ENCODE measurements at places on chromosomes 2 and 18.
A peak's percentile ranks its signal among the peaks of the same experiment; 100 is the strongest.

- no peak for ATAC-seq
Measured at GRCh38 chr2:905091-905832, 45.4 kb upstream of the SNTG2 start.

DNA sequence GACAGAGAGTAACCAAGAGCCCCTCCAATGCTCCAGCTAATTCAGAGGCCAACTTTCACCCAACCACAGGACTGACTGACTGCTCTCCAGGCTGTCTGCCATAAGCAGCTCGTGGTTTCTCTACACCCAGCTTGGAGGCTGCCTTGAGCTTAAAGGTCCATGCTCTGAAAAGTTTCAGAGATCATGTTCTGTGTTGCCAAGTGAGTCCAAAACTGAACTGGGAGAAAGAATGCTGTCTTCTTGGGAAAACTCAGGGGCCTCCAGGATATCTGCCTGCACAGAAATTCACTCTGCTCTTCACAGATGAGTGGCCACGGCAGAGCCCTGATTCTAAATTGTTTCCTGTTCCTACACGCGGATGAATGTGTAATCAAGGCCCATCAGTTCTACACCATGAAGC is 51.1 kb downstream of the LPIN2 start:
- peak; percentile 43 for ATAC-seq

DNA sequence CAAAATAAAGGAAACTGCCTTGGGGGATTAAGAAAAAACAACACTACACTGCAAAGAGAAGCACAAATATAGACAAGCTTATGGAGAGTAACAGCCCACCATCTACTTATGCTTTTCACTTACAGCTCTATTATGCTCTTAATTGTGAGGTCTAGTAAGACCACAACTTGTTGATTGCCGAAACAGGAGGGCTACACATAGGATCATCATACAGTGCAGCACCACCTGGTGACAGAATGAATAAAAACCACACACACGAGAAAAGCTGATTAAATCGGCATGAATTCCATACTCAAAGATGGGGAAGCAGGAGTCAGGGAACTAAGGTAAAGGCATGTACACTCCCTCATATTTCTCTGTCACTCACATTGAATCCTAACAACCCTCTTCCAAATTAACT is 259.2 kb downstream of the IKZF2 start:
- ATAC-seq: no peak

DNA sequence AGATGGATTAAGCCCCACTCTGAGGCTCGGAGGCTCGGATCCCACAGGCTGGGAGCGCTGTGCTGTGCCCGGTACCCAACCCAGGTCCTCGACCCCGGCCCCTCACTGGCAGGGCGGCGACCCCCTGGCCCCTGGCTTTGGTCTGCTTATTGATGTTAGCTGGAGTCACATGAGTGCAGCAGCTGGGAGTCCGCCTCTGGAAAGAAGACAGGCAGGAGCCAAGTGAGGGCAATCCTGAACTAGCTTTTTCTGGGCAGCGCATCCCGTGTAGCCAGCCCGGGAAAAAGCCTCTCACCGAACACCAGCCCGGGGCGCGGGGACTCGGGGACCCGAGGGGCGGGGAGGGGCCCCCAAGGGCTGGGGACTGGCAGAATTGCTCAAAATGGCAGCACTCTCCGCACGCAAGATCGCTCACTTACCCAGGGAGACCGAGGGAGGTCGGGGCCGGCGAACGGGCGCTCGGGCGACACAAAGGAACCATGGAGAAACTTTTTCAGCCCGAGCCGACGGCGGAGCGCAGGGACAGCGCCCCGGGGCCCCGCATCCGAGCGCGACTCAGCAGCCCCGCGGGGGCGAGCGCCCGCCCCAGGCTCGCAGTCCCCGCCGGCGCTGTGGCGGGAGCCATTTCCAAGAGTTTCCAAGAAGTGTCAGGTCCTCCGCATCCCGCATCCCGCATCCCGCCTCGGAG is 567 bp downstream of the TMEM200C start:
- peak; percentile 2 for ATAC-seq

DNA sequence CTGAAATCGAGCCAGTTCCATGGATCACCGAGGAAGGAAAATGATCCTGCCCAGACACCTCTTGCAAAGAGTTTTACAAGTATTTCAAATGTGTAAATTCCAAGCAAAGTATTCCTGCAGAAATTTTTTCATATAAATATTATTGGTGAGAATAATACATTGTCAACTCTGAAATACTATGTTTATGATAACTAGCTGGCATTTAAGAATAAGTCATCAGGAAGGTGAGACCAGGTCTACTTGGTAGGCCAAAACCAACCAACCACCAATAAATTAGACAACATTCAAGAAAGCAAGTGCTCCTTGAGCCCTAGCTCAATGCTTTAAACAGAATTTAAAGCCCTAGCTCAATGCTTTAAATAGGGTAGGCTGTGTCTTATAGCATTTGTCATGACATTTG is 21.7 kb downstream of the SCN7A start:
- ATAC-seq: no peak

DNA sequence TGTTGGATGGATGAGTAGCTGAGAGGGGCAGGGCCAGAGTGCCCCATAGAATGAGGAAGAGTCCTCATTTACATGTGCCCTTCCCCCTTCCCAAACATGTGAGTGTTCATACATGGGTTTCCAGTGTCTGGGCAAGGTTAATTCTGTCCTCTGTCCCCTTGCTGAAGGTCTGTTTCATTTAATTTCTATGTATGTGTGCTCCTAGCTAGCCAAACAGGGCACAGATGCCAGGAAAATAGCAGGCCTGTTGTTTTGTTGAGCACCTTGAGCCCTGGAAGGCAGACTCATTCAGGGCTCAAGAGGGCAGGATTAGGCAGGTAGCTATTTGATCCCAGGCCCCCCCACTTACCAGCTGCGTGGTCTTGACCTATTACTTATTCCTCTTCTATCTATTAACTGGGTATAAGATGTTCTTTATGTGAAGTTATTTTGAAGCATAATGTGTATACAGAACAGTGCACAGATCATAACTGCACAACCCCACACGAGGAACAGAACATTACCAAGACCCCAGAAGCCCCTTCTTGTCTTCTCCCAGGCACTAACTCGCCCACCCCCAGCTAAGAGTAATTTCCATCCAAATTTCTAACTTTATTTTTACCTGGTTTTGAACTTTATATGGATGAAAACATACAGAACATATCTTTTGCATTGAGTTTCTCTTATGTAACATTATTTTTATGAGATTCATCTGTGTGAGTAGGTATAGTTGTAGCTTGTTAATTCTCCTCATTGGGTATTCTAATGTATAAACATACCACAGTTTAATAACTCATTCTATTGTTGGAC is 164.3 kb downstream of the RPIA start:
- ATAC-seq: peak; percentile 81

DNA sequence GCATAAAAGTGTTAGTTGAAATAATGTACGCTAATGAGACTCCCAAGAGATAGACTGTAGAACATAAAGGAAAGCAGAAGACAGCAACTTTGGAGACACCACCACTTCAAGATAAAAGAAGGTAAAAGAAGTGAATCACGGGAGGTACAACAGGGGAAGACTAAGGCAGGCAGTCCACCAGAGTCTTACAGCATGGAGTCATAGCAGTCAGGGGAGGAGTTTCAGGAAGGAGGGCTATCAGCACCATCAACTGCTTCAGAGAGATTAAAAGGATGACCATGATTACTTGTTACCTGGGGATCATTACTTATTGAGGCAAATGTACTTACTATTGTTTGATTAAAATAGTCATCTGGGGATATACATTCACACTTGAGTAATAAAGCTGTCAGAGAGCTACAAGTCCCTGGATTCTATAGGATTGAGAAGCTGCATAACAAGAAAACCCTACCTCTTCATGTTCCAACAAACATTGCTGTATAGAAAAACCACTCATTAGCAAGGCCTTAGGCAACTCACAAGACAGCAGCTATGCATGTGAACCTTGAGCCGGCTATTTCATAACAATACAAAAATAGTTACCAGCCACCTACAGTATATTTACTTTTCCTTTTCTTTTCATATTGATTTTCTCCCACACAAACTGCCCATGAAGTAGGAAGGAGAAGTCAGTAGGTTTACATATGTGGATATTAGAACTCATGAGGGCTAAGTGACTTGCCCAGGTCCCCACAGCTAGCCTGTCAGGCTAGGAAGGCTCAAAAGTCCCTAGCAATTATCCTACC is 101.7 kb downstream of the PDE11A start:
- no peak for ATAC-seq

DNA sequence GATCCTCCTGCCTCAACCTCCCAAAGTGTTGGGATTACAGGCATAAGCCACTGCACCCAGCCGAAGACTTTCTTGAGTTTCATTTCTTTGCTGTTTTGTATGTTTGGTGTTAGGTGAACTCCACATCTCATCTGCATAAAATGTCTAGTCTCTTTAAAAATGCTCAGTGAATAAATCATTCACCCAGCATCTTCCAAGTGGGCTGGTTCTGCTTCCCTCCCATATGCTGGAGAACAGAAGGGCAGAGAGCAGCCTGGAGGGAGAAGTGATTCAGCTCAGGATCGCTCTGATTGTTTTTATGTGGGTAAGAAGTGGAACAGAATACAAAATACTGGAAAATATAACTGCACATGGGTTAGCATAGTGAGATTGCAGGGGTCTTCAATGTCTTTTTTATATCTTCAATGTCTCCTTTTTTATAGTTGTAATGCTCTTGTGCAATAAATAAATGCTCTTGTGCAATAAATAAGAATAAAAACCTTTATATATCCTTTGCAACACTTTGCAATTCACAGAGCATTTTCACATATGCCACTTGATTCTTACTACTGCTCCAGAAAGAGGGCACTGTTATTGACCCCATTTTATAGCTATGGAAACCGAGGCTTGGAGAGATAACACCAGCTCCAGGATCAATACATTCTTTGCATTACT is 253.0 kb upstream of the NCKAP5 start:
- ATAC-seq: no peak

GRCh38 chr18:2589345-2590068 is 18.1 kb downstream of the NDC80 start:
- no peak for ATAC-seq

DNA sequence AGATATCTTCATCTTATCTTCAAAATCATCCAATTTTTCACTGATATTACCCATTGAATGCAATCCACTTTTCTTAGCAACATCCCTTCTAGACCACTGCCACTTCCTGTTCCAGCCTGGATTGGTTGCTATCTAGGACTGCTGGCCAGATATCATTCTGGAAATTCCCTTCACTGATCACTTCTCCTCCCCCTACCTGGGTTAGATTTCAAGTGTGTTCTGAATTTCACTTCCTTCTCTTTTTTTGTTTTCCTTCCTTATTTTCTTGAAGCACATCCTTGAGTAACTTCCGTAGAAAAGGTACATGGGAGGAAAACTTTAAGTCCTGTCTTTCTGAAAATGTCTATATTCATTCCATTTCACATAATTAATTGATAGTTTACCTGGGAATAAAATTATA is 82.0 kb upstream of the IL1R2 start:
- no peak for ATAC-seq

GRCh38 chr18:51578406-51578980 is 381.0 kb upstream of the MEX3C start:
- no peak for ATAC-seq

DNA sequence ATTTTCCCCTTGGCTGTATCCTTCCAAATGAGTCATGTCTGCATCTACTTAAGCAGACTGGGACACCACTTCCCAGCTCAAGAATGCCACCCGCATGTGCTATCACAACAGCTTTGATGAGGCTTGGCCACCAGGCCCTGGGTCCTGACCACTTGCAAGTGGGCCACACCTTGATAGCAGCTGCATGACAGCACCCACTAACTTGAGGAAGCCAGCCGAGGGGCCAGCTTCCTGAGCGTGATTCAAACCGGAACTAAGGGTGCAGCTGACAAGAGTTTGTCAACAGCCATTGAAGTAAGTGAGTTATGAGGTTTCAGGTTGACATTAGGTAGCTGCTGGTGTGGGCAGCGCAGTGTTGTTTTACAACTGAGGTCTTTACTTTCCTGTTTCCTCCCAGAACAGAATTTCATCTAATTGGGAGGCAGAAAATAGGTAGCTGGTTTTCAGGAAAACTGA is 54.4 kb downstream of the EPHA4 start:
- peak; percentile 88 for ATAC-seq

GRCh38 chr2:238407566-238407965 is 19.2 kb upstream of the ASB1 start:
- no peak for ATAC-seq

- ATAC-seq: no peak
Measured at GRCh38 chr2:239193401-239193811, 207.4 kb downstream of the HDAC4 start.

DNA sequence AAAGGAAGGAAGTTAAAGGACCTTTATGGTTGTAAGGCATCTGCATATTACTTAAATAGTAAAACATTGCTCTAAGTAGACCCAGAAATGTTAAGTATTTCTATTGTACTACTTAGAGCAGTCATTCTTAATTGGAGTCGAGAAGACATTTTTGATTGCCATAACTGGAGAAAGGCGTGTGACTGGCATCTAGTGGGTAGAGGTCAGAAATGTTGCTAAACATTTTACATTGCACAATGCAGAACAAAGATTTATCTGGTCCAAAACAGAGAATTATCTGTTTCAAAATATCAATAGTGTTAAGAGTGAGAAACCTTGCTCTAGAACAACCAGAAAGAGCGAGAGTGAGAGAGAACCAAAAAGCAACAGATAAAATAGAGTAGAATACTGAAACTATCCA is 23.3 kb upstream of the ROCK1 start:
- ATAC-seq: no peak

DNA sequence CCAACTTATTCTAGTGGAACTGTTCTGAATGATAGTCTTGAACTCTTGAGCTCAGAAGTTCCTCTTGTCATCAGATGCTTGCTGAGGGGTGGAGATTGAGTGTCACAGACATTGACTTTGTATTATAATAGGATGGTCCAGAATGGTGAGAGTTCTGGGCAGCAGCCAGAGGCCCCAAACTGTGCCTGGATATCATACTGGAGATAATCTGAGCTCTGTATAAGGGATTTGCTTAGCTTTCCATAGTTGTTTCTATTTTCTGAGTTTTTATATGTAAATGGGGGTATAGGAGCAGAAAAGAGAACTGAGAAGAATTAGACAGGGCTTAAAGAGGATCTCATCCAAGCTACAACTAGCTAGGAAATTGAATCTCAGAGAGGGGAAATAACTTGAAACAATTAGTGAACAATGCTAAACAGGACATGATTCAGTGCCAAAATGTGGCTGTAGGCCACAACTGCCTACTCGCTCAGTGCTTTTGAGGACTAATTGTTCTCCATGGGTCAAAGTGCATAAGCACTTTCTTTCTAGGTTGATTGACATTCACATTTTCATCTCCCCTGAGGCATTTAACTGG is 10.1 kb upstream of the LCLAT1 start:
- peak; percentile 82 for ATAC-seq

DNA sequence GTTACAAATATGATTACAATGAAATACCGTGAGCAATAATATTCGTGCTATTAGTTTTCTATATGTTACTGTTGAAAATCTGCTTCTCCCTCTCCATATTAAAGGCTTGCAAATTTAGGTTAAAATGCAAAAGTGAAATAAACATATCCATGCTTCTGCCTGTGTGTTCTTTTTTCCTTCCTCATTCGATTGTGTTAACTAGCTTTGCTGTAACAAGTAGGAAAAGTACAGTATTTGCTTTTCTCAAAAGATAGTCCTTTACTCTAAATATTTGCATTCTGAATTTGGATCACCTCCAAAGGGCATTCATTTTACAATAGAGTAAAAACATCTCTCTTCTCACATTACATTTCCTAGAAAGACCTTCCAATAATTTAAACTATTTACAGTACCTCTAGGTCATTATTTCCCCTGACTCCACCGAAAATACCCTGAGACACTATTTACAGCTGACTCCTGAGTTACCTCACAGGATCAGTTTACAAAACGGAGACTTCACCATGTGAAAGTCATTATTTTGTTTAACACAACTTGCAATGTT is 835.0 kb upstream of the FANCL start:
- no peak for ATAC-seq
